HTR-8/SVneo (cell line): ENCODE measurements at places on chromosomes 12 and 14.

DNA sequence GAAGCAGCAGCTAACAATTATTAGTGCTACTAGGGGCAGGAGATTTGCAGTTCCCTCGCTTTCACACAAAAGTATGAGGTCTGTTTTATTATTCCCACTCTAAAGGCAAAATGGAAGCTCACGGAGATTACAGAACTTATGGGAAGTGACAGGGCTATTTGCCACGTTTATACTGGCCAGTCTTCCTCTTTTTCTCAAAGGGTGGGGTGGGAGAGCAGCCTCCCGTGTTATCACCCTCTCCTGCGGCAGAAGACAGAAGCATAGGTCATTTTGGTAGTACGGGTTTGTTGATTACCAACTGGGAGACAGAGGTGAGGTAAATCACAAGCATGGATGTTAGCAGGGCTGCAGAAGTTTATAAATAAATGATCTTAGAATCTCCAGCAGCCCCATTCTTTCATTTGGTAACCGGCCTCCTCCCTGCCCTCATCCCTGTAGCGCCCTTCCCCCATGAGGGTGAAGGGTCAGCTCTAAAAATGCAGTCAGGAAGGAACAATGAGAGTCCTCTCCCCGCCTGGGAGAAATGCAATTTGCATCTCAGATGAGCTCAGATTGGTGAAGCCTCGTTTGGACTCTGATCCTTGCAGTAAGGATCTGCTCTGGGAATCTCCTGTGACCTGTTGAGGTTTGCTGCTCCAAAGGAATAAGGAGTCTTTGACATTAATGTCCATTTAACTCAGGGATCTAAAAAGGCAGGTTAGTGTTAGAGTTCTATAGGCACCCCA, 44.7 kb upstream of the SINHCAF start:
- DNase-seq = no peak

DNA sequence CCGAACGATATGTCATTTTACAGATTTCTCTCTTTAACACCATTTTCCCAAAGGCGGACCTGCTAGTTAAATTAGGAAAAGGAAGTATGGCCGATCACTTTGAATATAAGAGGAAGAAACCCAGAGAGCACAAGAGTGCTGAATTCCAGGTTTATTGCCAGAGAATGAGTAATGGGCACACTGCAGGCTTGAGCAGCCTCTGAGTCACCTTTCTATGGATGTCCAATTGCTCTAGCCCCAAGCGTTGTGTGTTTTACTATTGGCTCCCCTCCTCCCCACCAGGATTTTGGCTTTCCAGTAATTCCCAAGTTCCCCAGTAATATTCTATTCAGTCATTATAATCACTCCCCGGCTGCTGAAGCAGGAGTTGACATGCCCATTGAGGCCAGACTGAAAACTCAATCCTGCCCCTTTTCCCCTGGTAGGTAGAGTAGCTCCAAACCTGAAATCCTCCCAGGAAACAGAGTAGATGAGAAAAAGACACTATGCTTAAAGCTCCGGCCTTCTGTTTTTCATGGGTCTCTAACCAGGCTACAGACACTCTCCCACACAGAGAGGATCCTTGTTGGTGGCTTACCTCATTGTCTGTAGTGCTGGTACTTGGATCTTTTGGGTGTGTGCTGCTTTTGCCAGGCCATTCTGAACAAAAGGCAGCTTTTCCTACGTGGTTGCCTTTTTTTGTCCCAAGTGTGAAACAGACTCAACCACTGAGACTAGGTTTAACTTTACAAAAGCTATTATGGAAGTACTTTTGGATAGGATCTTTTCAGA, 704.3 kb upstream of the FLRT2 start:
- DNase-seq = peak; percentile 6

GRCh38 chr14:64926398-64926995, 12.2 kb downstream of the CHURC1 start:
- DNase-seq = no peak

DNA sequence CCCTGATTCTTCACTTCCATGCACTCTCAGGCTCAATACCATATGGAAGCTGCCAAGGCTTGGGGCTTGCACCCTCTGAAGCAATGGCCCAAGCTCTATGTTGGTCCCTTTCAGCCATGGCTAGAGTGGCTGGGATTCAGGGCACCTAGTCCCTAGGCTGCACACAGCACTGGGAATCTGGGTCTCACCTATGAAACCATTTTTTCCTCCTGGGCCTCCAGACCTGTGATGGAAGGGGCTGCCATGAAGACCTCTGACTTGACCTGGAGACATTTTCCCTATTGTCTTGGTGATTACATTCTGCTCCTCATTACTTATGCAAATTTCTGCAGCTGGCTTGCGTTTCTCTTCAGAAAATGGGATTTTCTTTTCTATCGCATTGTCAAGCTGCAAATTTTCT, 124.0 kb downstream of the NTS start:
- no peak for DNase-seq

GRCh38 chr12:96985515-96986362, 78.7 kb downstream of the NEDD1 start:
- peak; percentile 38 for DNase-seq

DNA sequence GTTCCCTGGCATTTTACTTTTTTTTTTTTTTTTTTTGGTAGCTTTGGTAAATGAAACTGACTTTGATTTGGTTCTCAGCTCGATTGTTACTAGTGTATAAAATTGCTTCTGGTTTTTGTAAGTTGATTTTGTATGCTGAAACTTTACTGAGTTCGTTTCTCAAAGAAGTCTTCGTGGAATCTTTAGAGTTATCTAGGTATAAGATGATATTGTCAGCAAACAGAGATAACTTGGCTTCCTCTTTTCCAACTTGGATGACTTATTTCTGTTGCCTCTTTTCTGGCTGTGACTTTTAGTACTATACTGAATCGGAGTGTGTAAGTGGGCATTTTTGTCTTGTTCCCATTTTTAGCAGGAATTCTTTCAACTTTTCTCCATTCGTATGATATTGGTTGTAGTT, 28.1 kb downstream of the USP15 start:
- DNase-seq = no peak
